ENCODE measurements at places on chromosomes 2 and 18. TPM values are rescaled to one million over a fixed set of nuclear protein-coding genes. Genes with fewer than 3 reads are reported as not detected.

DNA sequence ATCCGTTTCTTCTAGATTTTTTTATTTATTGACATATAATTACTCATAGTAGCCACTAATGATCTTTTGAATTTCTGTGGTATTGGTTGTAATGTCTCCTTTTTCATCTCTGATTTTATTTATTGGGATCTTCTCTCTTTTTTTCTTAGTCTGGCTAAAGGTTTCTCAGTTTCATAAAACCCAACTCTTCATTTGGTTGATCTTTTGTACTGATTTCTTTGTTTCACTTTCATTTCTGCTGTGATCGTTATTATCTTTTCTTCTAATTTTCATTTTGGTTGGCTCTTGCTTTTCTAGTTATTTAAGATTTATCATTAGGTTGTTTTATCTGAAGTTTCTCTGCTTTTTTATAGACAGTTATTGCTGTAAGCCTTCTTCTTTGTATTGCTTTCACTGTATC is 463.6 kb upstream of the CRIM1 start:
- no peak for DNase-seq
- no peaks in the 10 kb centered on the region for H3K36me3 ChIP-seq
- no peak overlapping the region for H3K27ac ChIP-seq
- H3K4me3 ChIP-seq = no peak overlapping the region
- no peaks in the 10 kb centered on the region for H3K27me3 ChIP-seq

DNA sequence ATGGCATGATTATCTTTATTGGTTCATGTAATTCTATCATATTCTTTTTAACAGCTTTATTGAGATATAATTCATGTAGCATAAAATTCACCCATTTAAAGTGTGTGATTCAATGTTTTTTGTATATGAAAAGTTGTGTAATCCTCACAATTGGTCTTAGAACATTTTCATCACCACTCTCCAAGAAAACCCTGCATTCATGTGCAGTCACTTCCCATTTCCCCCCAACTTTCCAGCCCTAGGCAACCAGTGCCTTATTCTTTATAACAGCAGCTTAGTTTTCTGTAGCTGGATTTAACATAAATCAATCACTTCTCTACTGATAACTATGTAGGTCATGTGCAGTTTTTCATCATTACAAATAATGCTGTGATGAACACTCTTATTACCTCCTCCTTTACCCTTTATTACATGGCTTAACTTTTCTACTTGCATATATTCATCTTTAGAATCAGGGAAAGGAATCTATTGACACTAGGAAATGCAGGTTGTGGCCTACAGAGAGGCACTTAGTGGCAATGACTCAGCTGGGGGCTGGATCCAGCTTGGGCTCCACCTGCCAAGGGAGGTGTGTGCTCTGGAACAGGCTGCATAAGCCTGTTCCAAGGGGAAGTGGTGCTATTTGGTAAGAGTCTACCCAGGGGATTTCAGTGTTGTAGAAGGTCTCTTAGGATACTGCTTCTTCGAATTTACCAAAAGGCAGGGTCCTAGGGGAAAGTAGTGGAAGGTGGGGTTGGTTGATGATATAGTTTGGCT is 89.1 kb downstream of the ETAA1 start:
- H3K4me3 ChIP-seq = no peak overlapping the region
- no peaks in the 10 kb centered on the region for H3K27me3 ChIP-seq
- H3K27ac ChIP-seq = no peak overlapping the region
- H3K4me1 ChIP-seq = no peaks in the 10 kb centered on the region

DNA sequence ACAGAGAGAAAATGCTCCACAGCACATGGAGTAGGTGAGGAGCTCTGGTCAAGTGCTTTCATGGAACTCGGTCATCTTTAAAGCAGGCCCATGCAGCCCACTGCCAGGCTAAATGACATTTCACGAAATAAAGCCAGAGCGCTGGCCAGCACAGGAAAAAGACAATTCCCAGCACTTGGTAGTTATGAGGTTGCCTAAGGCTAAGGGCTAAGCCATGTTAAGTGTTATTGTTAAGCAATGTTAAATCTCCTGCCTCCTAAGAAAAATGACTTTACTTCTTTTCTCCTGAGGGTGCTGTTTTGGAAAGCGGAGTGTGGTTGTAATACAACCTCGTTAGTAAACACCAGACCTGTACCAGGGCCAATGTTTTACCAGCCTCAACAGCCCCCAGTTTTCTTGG is 125.9 kb upstream of the NRP2 start:
- H3K27ac ChIP-seq = no peak overlapping the region
- no peaks in the 10 kb centered on the region for H3K36me3 ChIP-seq
- H3K27me3 ChIP-seq = no peaks in the 10 kb centered on the region
- no peak overlapping the region for H3K4me3 ChIP-seq
- no peaks in the 10 kb centered on the region for H3K4me1 ChIP-seq

DNA sequence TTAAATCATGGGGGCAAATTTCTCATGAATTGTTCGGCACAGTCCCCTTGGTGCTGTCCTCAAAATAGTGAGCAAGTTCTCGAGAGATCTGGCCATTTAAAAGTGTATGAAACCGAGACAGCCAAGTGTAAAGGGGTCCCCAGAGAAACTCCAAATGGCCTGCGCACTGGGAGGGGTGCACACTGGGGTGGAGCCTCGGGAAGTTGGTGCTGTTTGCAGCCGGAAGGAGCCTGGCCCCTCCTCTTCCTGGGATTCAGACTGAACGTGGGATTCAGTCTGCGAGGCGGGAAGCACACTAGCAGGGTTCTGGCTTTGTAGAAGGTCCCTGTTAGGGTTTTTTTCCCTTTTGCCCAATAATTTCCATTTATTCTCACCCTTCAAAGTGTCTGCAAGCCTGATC is 48.8 kb downstream of the RABL2A start:
- H3K27ac ChIP-seq = no peak overlapping the region
- H3K27me3 ChIP-seq = no peaks in the 10 kb centered on the region
- no peaks in the 10 kb centered on the region for H3K36me3 ChIP-seq
- DNase-seq = no peak
- H3K4me3 ChIP-seq = no peak overlapping the region

DNA sequence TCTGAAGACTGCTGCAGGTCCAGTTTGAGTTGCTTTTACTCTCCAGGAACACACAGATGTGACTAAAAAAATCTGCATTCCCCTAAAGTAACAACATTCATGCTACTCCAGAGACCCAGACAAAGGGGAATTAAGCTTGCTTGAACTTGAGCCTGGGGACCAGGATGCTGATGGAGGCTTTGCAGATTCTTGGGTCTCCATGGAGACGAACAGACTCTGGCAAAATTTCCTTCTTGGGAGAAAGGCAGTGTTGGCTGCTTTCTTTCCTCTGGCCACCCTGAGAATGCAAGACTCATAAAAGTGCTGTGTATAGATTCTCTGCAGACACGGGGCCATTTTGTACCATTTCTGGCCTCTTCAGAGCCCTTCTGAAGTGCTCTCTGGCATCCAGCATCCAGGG is 112.0 kb downstream of the ACTR3 start:
- no peaks in the 10 kb centered on the region for H3K36me3 ChIP-seq
- H3K27me3 ChIP-seq = no peaks in the 10 kb centered on the region
- H3K27ac ChIP-seq = no peak overlapping the region

DNA sequence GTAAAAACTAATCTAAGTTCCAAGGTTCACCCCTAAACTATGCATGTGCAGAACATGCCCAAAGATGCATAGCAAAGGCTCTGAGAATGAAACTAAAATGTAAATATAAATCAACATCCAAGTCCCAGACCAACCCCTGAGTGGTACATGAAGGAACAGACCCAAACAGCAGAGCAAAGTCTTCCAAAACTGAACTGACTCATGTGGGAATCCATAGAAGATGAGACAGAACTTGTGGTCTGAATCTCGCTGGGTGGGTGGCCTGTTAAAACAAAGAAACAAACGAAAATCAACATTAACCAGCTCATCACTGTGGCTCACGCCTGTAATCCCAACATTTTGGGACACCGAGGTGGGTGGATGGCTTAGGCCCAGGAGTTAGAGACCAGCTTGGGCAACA is 29.5 kb upstream of the ATRAID start:
- no peak overlapping the region for H3K27ac ChIP-seq
- no peaks in the 10 kb centered on the region for H3K4me1 ChIP-seq
- H3K27me3 ChIP-seq = no peaks in the 10 kb centered on the region
- no peaks in the 10 kb centered on the region for H3K36me3 ChIP-seq

Gene TMEM247
- total RNA-seq = not detected

- no peaks in the 10 kb centered on the region for H3K4me1 ChIP-seq
- no peaks in the 10 kb centered on the region for H3K36me3 ChIP-seq
- H3K27me3 ChIP-seq = no peaks in the 10 kb centered on the region
- H3K27ac ChIP-seq = no peak overlapping the region
- no peak for DNase-seq
Observed at GRCh38 chr18:62479574-62479973, 43.3 kb upstream of the ZCCHC2 start.

Gene PPP1R1C
- not detected for total RNA-seq

DNA sequence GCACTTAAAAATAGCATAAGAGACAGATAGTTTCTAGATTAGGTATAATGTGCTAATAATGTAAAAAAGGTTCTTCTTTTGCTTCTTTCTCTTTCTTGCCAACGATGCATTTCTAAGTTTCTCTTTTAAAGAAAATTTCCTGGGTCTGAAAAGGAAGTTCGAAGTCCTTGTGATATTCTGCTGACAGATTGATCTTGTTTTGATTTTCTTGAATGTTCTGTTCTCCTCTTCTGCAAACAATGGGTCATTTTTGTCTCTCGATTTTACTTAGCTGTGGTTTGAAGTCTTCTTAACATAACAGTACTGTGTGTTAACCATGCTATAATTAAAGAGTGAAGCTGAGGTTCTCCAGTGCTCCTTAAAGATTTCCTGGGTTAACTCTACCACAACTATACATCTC is 61.1 kb upstream of the ACYP2 start:
- H3K4me1 ChIP-seq = no peaks in the 10 kb centered on the region
- no peak for DNase-seq
- no peaks in the 10 kb centered on the region for H3K27me3 ChIP-seq
- no peaks in the 10 kb centered on the region for H3K36me3 ChIP-seq

- no peaks in the 10 kb centered on the region for H3K27me3 ChIP-seq
- no peak for DNase-seq
- H3K4me1 ChIP-seq = peaks cover 5% of the 10 kb centered on the region
Observed at GRCh38 chr2:235640377-235640776, 146.5 kb downstream of the AGAP1 start.

- no peak overlapping the region for H3K27ac ChIP-seq
- DNase-seq = no peak
- no peak overlapping the region for H3K4me3 ChIP-seq
- H3K36me3 ChIP-seq = no peaks in the 10 kb centered on the region
- no peaks in the 10 kb centered on the region for H3K27me3 ChIP-seq
- H3K4me1 ChIP-seq = no peaks in the 10 kb centered on the region
Observed at GRCh38 chr2:3634596-3635121, 23.3 kb upstream of the ALLC start.

GRCh38 chr18:23066504-23067039 is 68.7 kb upstream of the CABLES1 start:
- DNase-seq = no peak
- H3K4me3 ChIP-seq = no peak overlapping the region
- no peaks in the 10 kb centered on the region for H3K4me1 ChIP-seq

Gene IFIH1
- 16.1 TPM for total RNA-seq

- no peaks in the 10 kb centered on the region for H3K27me3 ChIP-seq
- H3K36me3 ChIP-seq = no peaks in the 10 kb centered on the region
- DNase-seq = no peak
- H3K4me3 ChIP-seq = no peak overlapping the region
- H3K4me1 ChIP-seq = no peaks in the 10 kb centered on the region
Observed at GRCh38 chr2:139033300-139033699, 253.1 kb upstream of the NXPH2 start.

DNA sequence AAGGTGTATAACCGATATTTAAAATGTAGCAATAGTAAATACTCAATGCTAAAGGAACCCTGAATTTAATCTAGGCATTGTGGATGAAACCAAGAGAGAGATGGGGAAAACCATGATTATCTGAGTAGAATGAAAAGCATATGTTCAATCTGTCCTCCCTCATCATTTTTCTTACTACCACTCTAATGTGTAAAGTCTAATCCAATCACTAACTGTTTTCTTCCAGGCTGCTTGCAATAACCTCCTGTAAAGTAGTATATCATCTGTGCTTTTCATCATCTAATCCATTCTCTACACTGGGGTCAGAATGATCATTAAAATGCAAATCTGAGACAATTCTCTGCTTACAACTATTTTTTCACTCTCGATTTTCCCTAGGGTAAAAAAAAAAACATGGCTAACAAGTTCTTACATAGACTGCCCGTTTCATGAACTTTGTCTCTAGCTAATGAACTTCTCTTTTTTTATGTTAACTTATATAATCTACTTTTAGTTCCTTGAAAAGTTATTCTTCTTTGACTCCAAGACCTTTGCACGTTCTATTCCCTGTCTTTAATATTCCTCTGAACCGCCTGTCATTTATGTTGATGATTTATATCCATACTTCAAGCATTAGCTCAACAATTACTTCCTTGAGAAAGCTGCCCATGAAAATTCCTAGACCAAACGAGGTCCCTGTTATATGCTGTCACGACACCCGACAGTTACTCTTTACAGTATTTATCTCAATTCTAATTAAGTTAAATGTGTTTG is 94.7 kb upstream of the SLC8A1 start:
- no peaks in the 10 kb centered on the region for H3K36me3 ChIP-seq
- H3K4me3 ChIP-seq = no peak overlapping the region
- no peaks in the 10 kb centered on the region for H3K4me1 ChIP-seq
- no peak overlapping the region for H3K27ac ChIP-seq
- no peaks in the 10 kb centered on the region for H3K27me3 ChIP-seq

DNA sequence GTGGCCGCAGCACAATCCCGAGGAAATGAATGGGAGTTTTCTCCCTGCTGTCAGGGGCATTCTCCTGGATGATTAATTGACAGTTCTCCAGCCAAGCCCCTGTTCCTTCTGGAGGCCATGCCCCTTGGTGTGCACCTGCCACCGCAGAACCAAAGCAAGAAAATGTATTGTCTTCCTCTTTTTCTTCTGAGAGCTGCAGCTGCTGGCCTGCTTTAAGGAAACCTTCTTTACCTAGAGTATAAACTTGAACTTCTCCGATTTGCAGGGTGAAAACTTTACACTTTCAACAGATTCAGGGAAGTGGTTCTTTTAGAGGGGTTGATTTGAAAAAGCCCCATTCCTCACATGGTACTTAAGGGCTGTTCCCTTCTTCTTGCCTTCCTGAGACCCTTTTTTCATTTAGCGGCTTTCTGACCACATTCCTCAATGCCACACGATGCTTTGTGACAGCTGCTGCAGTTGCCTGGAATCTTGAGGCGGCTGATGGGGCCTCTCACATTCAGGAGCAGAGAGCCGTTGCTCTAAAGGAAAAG is 402.8 kb downstream of the TXNL1 start:
- no peak overlapping the region for H3K27ac ChIP-seq
- no peak overlapping the region for H3K4me3 ChIP-seq
- DNase-seq = no peak
- no peaks in the 10 kb centered on the region for H3K4me1 ChIP-seq
- no peaks in the 10 kb centered on the region for H3K36me3 ChIP-seq

- H3K36me3 ChIP-seq = no peaks in the 10 kb centered on the region
- H3K27me3 ChIP-seq = no peaks in the 10 kb centered on the region
- no peak overlapping the region for H3K27ac ChIP-seq
- peaks cover 5% of the 10 kb centered on the region for H3K4me1 ChIP-seq
Observed at GRCh38 chr18:57918601-57919000, 115.5 kb upstream of the ATP8B1 start.

Gene COX7A2L
- total RNA-seq = 131 TPM

- H3K4me1 ChIP-seq = peaks cover 6% of the 10 kb centered on the region
- H3K27me3 ChIP-seq = no peaks in the 10 kb centered on the region
- DNase-seq = no peak
- H3K36me3 ChIP-seq = no peaks in the 10 kb centered on the region
Observed at GRCh38 chr2:68771211-68771751, 36.7 kb downstream of the ARHGAP25 start.

- no peaks in the 10 kb centered on the region for H3K36me3 ChIP-seq
- no peak overlapping the region for H3K4me3 ChIP-seq
- H3K27me3 ChIP-seq = no peaks in the 10 kb centered on the region
- peaks cover 10% of the 10 kb centered on the region for H3K4me1 ChIP-seq
- DNase-seq = peak; percentile 15
Observed at GRCh38 chr18:48799724-48800315, 150.9 kb downstream of the SMAD7 start.

All from colonic mucosa (tissue), 4 donors.